Urinary bladder (tissue), 4 donors: ENCODE measurements at places on chromosomes 4 and X. TPM values are rescaled to one million over a fixed set of nuclear protein-coding genes. Genes with fewer than 3 reads are reported as not detected.

DNA sequence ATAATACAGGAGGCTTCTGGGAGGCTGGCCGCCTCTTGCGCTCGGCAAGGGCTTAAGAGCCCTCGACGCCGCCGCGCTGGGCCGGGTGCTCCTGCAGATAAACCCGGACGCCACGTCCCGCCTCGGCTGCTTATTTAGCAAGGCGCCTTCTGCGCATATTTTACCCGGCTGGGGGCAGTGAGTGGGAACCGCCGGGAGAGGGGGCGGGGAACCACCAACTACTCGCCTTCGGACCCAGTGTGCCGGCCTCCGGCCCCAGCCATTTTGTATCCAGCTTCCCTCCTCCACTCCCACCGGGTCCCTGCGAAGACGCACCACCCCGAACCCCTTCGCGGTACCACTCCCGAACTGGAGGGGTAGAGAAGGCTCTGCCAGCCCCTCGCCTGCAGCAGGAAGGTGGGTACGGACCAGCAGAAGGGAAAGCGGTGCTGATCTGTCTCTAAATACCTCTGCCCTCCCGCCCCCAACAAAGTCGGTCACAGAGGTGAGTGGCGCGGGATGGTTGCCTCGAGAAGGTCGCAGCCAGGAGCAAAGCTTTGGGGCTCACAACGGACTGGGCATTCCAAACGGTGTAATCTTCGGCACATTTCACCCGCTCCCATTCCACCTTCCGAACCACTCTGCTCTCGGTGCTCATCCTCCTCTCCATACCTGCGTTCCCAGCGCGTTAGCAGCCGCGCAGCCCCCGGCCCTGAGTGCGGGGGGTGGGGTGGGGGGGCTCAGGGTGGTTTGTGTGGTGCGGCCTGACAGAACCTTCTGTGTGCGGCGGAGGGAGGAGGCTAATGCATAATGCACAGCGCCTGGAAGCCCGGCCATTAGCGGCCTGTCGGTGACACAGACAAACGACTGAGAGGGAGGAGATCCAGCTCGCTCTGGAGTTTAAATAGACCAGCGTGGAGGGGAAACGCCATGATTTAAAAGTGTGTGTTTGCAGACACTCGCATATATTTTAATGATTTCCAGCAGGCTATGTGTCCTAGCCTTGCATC, 4.9 kb upstream of the BCOR start:
- no peak for DNase-seq

Gene PPARGC1A
- total RNA-seq: 6.2 TPM

DNA sequence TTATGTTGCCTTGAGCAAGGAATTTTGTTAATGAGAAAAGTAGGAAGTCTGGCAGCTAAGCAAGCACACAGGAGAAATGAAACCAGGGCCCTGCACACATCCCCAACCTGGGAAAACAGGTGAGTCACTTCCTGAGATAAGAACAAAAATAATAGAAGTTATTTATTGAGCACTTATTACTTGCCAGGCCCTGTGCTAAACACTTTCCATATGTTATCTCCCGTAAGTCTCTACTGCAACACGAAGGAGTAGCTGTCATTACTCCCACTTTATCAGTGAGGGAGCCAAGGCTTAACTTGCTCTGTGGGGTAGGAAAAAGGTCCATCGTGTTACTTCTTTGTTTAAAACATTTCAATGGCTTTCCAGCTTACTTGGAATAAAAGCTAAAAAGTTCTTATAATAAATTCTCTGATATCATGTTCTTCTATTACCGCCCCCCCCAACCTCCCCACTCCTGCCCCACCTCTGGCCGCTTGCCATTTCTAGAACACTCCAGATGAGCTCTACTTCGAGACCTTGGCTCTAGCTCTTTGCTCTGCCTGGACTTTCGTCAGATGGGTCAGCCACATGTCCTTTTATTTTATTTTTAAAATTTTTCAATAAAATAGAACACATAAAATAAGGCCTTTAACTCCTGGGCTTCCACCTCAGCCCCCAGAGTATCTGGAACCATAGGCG, 36.3 kb upstream of the PLAC8 start:
- DNase-seq: no peak

DNA sequence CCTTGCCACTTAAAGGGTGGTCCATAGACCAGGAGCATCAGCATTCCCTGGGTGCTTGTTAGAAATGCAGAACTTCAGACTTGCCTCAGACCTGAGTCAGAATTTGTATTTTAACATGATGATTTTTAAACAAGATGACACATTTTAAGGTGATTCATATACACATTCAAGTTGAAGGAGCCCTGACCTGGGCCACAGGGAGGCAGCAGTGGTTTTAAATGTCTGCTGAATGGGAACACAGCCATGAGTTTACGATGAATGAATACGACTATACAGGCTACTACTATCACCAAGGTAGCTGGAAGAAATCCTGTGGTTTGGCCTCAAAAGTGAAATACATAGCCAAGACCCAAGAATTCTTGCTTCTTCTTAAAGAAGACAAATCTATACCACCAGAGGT, 2.9 kb downstream of the HDAC8 start:
- no peak for DNase-seq

DNA sequence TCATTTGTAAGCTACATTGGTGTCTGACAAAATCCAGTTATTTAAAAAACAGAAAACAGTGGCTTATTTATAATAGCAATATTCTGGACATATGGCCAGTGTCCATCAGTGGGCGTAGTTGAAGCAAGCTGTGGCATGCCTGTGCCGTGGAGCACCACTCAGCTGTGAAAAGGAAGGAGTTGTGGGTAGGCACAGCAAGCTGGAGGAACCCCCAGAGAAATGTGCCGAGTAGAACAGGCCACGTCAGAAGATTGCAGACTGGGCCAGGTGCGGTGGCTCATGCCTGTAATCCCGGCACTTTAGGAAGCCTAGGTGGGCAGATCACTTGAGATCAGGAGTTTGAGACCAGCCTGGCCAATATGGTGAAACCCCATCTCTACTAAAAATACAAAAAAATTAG, 102.4 kb downstream of the GPR143 start:
- no peak for DNase-seq

DNA sequence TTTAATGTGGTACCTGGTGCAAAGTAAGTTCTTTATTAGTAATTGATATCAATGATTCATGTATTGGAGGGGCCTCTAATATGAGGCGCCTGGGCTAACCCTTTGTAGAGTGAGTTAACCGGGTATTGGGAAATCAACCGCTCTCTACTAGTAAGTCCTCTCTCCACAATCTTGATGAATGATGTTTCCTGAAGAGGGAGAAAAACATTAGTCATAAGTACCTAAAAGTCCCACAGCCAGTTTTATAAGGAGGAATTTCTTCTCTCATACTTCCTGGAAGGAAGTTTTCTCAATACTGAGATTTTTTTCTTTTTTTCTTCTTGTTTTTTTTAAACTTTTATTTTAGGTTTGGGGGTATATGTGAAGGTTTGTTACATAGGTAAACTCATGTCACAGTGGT, 62.3 kb downstream of the AGTR2 start:
- DNase-seq: no peak

Gene SLC6A14
- 0.58 TPM for total RNA-seq

GRCh38 chr4:80189956-80190677, 7.2 kb upstream of the PRDM8 start:
- no peak for DNase-seq

GRCh38 chr4:111793433-111794091, 351.7 kb upstream of the FAM241A start:
- DNase-seq: no peak

- DNase-seq: no peak
Measured at GRCh38 chrX:23737413-23737812, 5.7 kb downstream of the ACOT9 start.

Gene AR
- total RNA-seq: 25.1 TPM

- no peak for DNase-seq
Measured at GRCh38 chrX:53186351-53186750, 38.7 kb downstream of the KDM5C start.

Gene FGB
- total RNA-seq: not detected

GRCh38 chrX:140712413-140713173, 3.0 kb downstream of the LINC00632 start:
- peak; percentile 78 for DNase-seq

Gene EDA
- total RNA-seq: 5.7 TPM

Gene LRP2BP
- total RNA-seq: 5.4 TPM

GRCh38 chrX:15398874-15399273, 14.7 kb upstream of the VEGFD start:
- DNase-seq: no peak

DNA sequence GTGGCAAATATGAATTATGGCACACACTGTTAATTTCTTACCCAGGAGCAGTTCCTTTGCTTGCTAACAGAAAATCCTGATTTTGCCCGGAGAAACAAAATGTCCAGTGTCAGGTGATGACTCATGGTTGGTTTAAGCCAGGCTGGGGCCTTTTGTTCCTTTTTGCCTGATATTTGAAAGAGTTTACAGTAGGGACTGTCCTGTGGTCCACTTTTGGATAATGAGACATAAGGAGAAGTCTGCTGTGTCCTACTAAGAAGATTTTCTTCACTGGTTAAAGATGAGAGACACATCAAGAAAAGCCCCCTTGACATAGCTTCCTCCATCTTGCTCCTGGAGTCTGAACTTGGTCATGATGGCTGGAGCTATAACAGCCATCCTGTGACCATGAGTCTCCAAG, 12.1 kb upstream of the DRD5 start:
- DNase-seq: no peak

Gene PLP1
- 68.2 TPM for total RNA-seq

DNA sequence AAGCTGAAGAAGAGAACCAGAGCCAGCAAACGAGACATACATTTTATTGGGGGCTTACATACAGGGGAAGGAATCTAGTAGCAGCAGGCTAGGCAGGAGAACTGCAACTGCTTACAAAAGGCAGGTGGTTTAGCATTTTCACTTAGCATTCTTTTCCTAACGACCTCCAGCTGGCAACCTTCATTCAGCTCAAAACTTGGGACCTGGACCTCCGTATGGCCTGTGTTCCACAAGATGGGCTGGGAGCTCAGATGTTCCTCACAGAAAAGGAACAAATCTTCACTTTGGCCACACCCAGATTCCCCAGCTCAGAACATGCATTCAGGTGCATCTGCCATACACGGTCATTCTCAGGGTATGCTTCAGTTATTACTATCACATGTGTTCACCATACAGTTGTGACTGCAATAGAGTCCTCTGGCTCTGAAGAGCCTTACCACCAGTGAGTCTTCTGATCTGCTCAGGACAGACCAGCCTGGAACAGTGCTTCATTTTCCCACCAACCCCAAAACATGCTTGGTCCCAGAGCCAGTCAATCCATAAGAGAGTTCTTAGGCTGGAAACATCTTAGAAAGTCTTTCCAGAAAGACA, 29.6 kb upstream of the AP1AR start:
- no peak for DNase-seq

Gene FSTL5
- total RNA-seq: 2.1 TPM

GRCh38 chr4:11729548-11729947, 300.9 kb upstream of the HS3ST1 start:
- DNase-seq: no peak

Gene LPAR4
- total RNA-seq: 20.5 TPM

Gene S100G
- total RNA-seq: not detected

DNA sequence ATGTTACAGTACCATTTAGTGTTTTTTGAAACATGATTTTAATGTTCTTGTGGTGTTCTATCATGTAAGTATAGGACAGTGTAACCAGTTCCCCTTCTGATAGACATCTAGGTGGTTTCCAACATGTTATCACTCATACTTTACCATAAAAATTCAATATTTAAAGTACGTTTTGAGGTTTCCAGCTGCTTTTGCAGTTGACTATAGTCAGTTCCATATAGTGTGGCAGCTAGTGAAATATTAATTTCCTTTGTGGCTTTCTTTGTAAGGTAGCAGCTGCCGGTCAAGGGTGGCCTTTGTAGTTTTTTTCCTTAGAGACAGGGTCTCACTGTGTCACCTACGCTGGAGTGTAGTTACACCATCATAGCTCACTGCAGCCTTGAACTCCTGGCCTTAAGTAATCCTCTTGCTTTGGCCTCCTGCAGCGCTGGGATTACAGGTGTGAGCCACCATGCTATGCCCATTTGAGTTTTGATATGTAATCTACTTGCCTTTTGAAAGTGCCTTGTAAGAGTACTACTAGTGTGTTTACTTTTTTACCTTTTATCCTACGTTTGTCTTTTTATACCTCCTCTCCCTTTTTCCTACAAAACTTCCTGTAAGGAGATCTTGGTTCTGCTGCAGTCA, 63.0 kb downstream of the ARHGAP10 start:
- no peak for DNase-seq

Gene STBD1
- total RNA-seq: 9.1 TPM

Gene FGFR3
- total RNA-seq: 26.5 TPM

GRCh38 chr4:73520821-73521220, 39.3 kb downstream of the AFM start:
- no peak for DNase-seq

DNA sequence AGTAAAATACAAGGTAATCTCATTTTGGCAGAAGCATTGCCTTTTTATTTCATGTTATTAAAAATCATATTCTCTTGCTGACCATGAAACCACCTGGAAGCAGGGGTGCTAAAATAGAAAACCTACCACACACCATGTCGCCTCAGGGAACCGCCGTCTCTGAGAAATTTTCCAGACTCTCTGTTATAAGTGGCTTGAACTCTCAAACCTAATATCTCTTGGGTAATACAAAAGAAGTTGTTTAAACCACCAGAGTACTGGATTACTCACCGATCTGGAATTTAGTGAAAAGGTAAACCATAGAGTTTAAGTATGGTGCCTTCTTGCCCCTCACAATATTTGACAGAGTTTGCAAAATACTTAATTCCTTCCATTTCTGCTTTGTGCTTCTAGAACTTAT, 27.7 kb downstream of the ENPP6 start:
- no peak for DNase-seq

DNA sequence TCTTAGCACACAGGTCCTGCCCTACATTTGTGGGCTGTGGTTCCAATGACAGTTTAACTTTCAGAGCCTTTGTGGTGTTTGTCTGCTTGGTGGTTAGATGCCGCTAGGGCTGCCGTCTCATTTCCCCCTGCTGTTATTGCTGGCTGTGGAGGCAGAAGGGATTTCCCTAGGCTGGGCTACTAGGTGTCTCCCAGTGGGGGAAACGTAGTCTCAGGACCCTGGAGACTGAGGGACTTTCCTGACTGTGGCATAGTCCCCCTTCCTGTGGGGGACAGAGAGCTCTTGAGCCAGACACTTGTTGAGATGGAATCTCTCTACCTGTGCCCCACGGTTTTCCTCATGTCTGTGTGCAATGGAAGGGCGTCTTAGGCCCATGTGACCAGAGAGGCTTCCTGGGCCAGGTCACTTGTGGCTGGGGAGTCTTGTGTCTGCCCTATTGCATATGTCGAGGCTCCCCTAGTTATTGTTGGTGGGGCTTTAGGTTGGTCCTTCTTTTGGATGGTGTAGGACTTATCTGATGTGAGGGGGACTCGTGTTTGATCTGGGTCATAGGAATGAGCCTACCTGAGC, 68.2 kb downstream of the ARHGAP10 start:
- DNase-seq: no peak

DNA sequence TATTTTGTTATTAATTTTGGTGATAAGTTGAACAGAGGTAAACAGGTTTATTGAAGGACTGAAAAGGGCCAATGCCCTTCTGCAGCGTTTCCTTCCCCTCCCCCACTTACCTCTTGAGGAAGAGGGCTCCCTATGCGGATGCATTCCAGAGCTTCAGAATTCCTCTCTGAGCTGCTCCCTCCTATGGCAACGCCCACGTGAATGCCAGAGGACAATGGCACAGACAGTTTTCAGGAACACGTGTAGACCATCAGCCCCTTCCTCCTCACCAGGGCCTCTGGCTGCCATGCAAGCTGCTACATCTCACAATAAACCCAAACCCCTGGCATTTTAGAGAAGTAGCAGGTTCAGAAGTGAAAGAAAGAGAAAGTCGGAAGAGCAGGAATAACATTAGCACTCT, 127.9 kb downstream of the CHRDL1 start:
- DNase-seq: no peak
